ENCODE measurements at places on chromosomes 3 and 15. TPM values are rescaled to one million over a fixed set of nuclear protein-coding genes. Genes with fewer than 3 reads are reported as not detected.

DNA sequence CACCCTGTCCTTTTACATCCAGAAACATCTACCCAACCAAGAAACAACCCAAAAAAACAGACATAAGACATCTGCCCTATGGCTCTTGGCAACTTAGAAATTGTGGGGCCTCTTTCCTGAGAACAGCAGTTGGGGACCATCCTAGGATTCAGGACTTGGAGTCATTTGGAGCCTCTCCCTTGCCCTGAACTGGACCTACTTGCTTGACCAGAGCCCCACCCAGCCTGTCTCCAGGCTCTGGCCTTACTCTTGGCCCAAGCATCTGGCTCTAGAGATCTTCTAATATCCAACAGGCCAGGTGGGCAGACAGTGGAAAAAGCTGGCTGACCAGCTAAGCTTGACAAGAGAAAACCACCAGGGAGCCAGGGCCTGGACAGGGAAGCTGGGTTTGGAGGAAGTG lies 99.1 kb upstream of the C2CD4B start:
- no peak overlapping the region for H3K4me3 ChIP-seq
- no peaks in the 10 kb centered on the region for H3K27me3 ChIP-seq
- H3K4me1 ChIP-seq: no peaks in the 10 kb centered on the region
- H3K27ac ChIP-seq: no peak overlapping the region
- H3K36me3 ChIP-seq: peaks cover 32% of the 10 kb centered on the region
- no peak for DNase-seq

- no peak for DNase-seq
- H3K4me3 ChIP-seq: no peak overlapping the region
- H3K27me3 ChIP-seq: no peaks in the 10 kb centered on the region
- no peaks in the 10 kb centered on the region for H3K36me3 ChIP-seq
- H3K27ac ChIP-seq: no peak overlapping the region
These were observed 92.9 kb downstream of the LRRC3B start for GRCh38 chr3:26715431-26715830.

Gene C3orf20
- total RNA-seq: not detected

DNA sequence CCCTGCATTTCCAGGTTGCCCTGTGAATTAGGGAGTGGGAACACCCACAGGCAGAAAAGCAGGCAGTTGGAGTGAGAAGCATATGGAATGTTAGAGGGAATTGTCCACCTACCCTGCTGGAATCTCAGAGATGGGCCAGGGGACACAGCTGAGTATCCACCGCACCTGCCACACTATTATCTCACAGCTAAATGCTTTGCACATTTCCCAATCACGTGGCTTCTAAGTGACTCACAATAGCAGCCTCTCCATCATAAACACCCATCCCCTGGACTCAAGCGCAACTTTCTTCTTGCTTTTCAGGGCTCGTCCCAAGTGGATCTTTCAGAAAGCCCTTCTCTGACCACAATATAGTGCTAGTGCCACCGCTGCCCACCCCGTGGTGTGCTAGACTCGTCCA lies 389.0 kb upstream of the LMCD1 start:
- H3K27me3 ChIP-seq: no peaks in the 10 kb centered on the region
- H3K36me3 ChIP-seq: no peaks in the 10 kb centered on the region
- H3K27ac ChIP-seq: no peak overlapping the region

- peaks cover 9% of the 10 kb centered on the region for H3K27me3 ChIP-seq
- DNase-seq: no peak
- H3K4me3 ChIP-seq: no peak overlapping the region
These were observed 5.5 kb downstream of the ADGRG7 start for GRCh38 chr3:100614941-100615340.

GRCh38 chr3:54171509-54171908 lies 49.2 kb downstream of the CACNA2D3 start:
- H3K4me3 ChIP-seq: no peak overlapping the region
- peaks cover 5% of the 10 kb centered on the region for H3K27me3 ChIP-seq
- H3K4me1 ChIP-seq: no peaks in the 10 kb centered on the region
- H3K36me3 ChIP-seq: no peaks in the 10 kb centered on the region

Gene CASR
- total RNA-seq: not detected

DNA sequence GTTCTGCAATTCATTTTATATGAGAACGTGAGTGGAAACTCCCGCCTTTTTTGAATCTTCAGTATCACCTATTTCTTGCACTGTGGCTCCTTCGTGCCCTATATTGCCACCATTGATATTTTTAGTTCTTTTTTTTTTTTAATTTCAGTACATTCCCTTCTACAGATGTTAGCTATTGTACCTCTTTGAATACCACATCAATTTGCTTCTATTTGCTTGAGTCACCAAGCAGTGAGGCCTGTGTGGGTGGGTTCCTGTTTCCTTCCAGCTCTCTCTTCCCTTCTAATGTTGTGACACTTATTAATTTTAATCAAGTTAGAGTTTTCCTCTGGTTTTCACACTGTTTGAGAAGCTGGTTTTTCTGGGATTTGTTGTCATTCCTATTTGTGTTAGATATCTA lies 8.7 kb downstream of the HACD2 start:
- H3K27ac ChIP-seq: no peak overlapping the region
- no peak overlapping the region for H3K4me3 ChIP-seq
- H3K4me1 ChIP-seq: peaks cover 15% of the 10 kb centered on the region
- no peak for DNase-seq

Gene MYRIP
- total RNA-seq: 0.48 TPM
